ENCODE measurements at places on chromosomes 1 and 21.

GRCh38 chr1:220124542-220124941 is 30.6 kb downstream of the IARS2 start:
- DNase-seq = no peak

- no peak for DNase-seq
Observed at GRCh38 chr1:194442901-194443575, 1256.6 kb upstream of the B3GALT2 start.

DNA sequence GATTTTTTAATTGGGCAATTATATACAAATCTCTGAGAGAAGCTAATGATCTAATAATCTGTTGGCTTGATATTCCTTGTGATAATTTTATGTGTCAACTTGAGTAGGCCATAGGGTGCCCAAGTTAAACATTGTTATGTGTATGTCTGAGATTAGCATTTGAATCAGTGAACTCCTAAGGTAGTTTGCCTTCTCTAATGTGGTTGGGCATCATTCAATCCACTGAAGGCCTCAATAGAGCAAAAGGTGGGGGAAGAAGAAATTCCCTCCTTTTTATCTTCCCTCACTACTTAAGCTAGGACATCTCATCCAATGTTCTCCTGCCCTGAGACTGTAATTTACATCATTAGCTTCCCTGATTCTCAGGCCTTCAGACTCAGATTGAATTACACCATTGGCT is 394.5 kb downstream of the LMO4 start:
- no peak for DNase-seq

- no peak for DNase-seq
Observed at GRCh38 chr1:164337885-164338284, 221.1 kb upstream of the PBX1 start.

- DNase-seq = no peak
Observed at GRCh38 chr1:234125283-234125682, 220.8 kb downstream of the SLC35F3 start.

- no peak for DNase-seq
Observed at GRCh38 chr1:200035397-200035955, 8.0 kb downstream of the NR5A2 start.

GRCh38 chr1:181345146-181345545 is 138.2 kb upstream of the CACNA1E start:
- no peak for DNase-seq

DNA sequence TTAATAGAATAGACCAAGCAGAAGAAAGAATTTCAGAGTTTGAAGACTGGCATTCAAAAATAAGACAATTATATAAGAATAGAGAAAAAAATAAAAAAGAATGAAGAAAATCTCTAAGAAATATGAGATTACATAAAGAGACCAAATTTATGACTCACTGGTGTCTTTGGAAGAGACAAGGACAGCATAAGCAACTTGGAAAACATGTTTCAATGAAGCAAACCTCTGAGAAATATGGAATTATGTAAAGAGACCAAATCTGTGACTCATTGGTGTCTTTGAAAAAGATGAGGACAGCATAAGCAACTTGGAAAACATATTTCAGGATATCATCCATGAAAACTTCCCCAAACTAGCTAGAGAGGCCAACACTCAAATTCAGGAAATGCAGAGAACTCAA is 60.4 kb upstream of the LYPLAL1 start:
- no peak for DNase-seq

GRCh38 chr1:68481041-68481440 is 15.8 kb downstream of the DEPDC1 start:
- no peak for DNase-seq

DNA sequence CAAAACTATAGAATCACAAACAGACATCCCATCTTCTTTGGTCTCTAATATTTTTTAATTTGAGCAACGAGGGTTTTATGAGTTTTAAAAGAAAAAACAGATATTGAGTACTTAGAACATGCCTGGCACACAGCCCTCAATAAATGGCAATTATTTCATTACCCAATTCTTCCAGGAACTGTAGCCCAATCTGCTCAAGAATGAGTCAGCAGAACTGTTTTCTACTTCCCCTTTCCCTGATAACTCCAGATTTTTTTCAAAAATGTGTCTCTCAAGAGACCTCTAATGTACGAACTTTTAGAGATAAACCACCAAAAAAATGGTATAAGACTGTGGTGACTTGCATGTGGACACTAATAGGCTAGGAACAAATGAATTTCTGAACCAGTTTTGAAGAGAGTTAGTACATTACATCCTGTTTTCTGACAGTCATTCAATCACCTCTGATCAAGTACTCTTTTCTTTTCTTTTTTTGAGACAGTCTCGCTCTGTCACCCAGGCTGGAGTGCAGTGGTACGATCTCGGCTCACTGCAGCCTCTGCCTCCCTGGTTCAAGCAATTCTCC is 11.5 kb downstream of the ABL2 start:
- no peak for DNase-seq

GRCh38 chr1:118863688-118864087 is 124.5 kb downstream of the TBX15 start:
- DNase-seq = no peak

DNA sequence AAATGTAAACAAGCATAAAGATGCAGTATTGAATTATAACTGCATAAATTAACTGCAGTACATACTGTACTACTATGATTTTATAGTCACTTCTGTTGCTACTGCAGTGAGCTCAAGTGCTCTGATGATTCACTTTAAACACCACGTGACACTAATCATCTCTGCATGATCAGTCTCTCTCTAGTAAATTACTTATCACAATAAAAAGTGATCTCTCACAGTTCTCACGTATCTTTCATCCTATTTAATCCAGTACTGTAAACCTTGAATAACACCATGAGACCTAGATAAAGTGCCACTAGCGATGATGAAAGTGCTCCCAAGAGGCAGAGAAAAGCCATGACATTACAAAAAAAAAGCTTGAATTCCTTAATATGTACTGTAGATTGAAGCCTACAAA is 1242.0 kb downstream of the AMY1C start:
- DNase-seq = no peak

GRCh38 chr1:189429610-189430009 is 1048.1 kb downstream of the BRINP3 start:
- no peak for DNase-seq

DNA sequence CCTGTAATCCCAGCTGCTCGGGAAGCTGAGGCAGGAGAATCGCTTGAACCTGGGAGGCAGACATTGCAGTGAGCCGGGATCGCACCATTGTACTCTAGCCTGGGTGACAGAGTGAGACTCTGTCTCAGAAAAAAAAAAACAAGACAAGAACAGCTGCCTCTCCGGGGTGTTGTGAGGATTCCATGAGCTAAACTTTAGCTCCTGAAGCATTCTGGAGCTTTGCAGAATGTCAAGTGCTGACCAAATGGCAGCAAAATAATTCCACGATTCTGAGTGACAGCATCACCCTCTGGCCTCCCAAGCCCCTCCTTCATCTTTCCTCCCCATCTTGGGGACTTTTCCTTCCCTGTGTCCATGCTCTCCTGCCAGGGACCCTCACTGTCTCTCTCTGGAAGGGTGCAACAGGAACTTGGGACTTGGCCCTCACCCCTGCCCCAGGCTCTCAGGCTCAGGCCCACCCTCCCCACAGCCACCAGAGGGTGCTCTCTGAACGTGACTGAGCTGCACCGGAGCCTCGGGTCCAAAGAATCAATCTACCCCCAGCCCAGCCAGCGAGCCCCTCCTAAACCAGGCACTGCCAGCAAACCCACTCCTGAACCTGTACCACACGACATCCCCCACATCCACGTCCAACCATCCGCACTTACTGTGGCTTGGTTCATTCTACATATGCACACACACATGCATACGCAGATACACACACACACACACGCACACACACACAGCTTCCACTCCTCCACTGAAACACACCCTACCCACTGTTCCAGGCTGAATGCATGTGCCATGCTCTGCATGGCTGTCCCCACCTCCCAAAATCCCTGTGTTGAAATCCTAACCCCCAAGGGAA is 45.7 kb downstream of the ACOT7 start:
- no peak for DNase-seq

GRCh38 chr1:169528215-169529067 is 42.7 kb upstream of the SLC19A2 start:
- no peak for DNase-seq

DNA sequence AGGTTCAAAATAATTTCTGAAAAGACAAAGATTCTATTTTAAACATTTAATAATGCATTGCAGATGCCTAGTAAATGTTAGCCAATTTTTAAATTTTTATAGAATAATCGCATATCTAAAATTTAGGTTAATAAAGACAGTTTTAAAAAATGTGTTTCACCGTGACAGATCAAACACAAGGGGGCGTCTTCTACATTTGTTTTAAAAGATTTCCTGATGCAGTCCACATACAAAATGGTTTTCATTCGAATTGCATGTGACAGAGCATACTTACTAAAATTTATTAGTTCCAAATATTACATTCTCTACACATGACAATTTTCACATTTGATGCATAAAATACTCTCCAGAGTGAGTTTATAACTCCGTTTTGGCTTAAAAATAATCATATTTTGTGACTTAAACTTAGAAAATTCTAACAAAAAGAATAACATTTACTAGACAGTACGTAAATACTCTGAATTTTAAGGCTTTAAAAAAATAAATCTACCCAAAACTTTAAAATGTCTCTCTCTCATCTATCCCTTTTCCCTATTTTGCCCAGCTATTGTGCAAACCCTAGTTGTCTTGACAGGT is 75.5 kb downstream of the ADAMTS1 start:
- DNase-seq = no peak

DNA sequence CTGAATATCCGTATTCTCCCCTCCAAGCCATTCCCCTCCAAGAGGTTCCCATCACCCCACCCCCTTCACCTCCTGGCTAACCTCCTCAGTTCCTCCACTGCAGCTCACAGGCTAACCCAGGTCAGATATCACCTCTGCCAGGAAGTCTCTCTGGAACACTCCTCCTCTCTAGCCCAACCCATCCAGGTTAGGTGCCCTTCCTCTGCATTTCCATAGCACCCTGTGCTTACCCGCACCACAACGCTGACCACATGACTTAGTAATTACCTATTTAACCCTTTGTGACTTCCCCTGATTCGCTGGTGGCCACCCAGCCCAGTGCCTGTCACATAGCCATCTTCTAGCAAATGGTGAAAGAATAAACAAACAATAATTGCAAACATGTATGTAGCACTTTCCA is 49.5 kb upstream of the IFFO2 start:
- DNase-seq = no peak

GRCh38 chr1:31248276-31248675 is 8.6 kb upstream of the NKAIN1 start:
- DNase-seq = no peak

DNA sequence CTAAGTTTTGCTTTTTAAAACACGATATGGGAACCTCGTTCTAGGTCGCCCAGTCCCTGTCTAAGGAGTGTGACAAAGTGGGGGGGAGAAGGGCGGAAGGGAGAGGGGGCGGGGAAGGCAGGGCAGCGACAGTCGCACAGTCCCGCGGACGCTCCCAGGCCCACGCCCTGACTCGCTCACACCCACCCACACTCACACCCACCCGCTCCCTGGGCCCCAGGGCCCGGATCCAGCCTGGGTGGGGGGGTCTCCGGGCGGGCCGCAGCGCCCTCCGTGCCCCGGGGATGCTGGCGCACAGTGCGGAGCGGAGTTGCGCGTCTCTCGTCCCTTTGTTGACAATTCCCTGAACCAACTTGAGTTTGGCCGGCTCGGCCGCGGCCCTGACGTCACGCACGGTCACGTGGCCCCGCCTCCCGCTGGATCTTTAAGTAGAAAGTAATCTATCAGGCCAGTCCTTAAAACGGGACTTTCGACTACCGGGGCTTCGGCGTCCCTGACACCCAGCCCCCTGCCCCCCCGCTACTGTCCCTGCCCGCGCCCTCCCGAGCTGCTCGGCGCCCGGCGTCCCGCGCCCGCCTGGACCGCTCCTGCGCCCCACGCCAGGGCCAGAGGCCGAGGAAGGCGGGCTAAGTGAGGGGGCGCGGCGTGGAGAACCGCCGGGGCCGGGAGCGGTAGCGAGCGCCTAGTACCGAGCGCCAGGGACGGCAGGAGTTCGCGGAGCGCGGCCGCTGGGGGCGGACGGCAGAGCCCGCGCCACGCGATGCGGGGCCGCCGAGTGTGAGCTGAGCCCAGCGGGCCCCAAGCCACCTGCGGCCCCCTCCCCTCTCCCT is at the start of gene FOXD3:
FOXD3 (plus strand) TSS at position 454 of the 830 bp plus-strand sequence. CDS start 492 bp downstream, outside the sequence.
- no peak for DNase-seq

DNA sequence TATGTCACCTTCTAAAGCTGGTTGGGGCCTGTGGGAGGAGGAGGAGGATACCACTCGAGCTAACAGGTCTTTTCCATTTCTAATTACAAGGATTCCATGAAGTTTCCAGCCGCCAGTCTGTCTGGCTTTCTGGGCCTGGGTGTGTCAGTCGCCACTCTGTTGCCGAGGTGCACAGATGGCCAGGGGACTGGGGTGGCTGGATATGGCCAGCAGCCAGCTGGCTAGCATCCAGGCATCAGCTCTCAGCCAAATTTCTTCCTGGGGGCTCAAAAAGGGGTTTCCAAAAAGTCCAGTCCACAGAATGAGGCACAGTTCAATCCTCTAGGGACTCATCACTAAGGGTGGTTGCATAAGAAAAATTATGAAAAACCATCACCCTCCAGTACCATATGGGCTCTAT is 32.4 kb downstream of the ITPKB start:
- DNase-seq = no peak

GRCh38 chr1:66041654-66042053 is 249.0 kb downstream of the PDE4B start:
- no peak for DNase-seq

DNA sequence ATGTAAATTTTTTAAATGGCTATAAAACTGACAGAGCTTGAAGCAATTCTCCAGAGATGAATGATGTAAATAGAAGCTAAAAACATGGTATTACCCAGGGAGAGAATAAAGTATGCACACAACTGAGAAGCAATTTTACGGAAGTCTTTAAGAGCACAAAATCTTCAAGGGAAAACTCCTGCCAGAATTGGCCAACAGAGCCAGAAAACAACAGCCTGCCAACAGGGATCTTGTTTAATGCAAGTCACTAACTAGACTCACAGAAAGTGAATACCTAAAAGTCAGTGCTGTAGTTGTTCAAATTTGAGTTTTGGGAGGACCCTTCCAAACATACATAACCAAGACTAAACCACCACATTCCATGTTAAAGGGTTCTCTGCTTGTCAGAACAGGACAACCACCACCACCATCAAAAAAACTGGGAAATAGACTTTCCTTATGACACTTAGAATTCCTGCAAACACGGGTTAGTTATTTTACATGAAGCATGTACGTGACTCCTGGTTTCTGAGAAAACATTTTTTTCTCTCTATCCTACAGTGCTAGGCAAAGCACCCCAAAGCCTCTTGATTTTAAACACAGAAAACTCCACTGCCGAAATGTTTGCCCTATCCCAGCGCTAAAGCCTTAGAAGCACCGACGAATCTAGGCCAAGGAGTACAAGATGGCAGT is 1.6 kb downstream of the EPS15 start:
- DNase-seq = no peak
